ENCODE measurements at places on chromosomes 11 and 22.

DNA sequence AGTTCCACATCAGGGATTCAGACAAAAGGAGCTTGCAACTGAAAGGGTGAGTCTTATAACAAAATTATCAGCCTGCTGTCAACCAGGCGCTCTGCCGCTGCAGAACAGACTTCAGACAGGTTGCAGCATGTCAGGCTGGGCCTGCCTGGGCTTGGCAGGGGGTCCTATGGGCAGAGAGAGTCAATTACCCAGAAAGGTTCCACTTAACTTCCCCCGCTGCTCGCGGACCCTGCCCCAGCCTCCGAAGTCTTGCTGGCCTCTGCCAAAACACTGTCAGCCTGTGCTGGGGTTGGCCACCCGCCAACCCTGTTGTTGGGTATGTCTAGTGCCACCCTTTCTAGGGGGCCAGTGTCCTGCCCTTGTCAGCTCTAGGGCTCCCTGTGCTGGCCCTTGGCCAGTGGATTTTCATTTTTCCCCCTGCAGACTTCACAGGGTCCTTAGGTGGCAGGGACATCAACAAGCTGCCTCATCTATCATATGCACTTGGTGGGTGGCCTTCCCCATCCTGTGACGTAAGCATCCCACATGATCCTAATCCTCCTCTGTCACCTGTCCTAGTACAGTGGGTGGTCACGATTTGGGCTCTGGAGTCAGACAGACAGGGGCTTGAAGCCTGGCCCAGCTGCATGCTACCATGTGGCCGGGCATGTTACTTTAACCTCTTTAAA is 166.5 kb upstream of the CADM1 start:
- DNase-seq: no peak

DNA sequence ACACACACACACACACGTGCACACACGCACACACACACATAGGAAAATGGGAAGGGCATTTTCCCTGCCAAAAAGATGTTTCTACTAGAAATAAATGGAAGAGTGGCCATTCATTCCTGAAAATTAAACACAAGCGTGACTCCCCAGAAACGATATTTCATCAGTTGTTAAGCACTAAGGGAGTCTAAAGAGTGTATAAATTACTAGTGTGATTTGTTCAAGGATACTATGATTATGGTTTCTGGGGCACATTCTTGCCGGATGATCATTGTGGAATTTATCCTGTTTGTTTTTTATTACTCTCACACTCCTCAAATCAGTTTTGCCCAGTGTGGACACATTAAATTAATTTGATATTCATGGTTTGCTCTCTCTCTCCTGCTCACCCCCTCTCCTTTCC is 16.4 kb upstream of the AMOTL1 start:
- DNase-seq: no peak

GRCh38 chr22:36010882-36011281 is 17.7 kb downstream of the RBFOX2 start:
- DNase-seq: no peak

- DNase-seq: no peak
These were observed 12.8 kb downstream of the TSKU start for GRCh38 chr11:76795936-76796441.

- no peak for DNase-seq
These were observed 1231.4 kb downstream of the BRD1 start for GRCh38 chr22:48596111-48596850.

- DNase-seq: no peak
These were observed 101.4 kb downstream of the PARVA start for GRCh38 chr11:12478743-12479142.

- no peak for DNase-seq
These were observed 602 bp downstream of the EWSR1 start for GRCh38 chr22:29268511-29269229.

DNA sequence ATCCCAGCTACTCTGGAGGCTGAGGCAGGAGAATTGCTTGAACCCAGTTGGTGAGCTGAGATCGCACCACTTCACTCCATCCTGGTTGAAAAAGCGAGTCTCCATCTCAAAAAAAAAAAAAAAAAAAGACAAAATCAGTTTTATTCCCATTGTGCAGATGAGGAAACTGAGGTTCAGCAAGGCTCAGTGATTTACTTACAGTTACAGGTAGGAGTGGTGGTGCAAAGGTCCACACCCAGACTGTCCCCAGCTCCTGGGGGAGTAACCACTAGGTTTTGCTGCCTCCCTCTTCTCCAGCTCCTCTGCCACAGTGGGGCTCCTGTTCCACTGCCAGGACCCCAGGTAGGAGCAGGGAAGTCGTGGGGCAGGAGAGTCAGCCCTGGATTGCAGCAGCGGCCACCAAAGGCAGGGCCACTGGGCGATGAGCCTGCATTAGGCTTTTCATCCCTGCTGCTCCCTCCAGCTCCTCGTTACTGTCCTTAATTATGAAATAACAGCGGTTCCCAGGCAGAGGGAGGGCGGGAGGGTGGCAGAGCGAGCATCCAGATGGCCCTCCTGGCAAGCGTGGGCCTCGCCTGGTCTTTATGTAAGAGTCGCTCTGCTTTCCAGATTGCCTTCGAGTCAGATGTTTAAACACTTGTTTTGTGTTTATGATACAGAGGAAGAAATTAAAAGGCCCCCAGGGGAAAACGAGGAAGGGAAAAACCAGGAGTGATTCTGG is 15.5 kb upstream of the RASD2 start:
- DNase-seq: no peak

- no peak for DNase-seq
These were observed 12.1 kb downstream of the SLC15A3 start for GRCh38 chr11:60939855-60940254.

- no peak for DNase-seq
These were observed 98.0 kb downstream of the KIF18A start for GRCh38 chr11:28009996-28010395.

DNA sequence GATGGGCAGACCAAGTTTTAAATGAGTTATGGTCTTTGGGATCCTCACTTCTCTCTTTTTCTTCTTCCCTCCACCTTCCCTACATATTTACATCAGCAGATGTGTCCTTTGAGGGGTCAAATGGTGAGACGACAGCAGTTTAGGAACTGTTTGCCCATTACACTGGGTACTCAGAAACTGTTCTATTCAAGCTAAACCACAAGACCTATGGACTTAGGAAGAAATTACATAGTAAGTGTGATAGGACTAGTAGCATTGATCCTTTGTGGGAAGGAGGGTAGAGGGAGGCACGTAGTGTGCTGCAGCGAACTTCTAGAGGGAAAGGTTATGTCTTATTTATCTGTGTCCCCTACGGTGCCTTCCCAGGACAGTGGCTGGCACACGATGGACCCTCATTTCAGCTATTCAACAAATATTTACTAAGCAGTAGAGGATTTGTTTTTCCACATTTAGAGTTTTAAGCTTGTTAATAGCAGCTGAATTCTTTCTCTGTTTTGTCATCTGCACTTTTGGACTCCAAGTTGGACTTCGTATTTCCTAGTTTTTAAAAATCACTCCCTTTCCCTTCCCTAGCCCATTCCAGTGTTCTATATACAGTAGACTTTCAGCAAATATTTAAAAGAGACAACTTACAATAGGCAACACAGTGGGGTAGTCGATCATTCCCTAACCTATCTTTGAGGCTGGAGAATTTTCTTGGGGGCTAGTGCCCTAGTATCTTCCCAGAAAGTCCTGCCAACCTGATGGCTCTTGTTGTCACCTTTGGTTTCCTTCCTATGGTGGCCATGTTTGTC is 13.9 kb downstream of the FZD4 start:
- no peak for DNase-seq

DNA sequence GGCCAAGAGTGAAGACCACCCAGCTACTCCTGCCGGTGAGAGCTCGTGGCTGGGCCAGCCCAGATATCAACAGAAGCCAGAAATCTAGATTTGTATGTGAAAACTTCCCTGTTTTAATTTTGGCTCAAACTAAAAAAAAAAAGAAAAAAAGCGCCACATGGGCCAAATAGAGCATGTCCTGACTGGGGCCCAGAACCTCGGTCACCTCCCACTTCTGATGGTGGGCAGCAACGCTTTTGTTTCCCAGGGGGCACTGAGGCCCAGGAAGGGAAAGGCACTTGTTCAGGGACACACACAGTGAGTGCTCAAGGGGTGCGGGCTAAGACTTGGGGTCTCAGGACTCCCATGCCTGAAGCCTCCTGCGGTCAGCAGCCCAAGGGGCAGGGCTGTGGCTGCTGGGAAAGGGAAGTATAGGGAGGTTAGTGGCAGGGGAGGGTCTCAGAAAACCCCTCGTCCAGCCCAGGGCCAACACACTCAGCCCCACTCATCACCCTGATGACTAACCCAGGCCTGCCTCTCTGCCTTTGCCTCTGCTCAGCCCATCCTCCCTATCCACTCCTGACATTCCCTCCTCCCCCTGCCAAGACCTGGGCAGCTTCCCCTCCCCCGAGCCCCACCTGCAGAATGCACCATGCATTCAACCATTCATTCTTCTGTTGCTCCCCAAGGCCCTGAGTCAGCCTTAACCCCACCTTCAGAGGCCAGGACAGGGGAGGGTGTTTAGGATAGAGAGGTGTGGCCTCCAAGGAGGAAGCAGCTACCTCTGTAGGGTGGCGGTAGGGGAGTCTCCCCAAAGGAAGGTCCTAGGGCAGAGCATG is 30.0 kb upstream of the TCF20 start:
- peak; percentile 57 for DNase-seq

DNA sequence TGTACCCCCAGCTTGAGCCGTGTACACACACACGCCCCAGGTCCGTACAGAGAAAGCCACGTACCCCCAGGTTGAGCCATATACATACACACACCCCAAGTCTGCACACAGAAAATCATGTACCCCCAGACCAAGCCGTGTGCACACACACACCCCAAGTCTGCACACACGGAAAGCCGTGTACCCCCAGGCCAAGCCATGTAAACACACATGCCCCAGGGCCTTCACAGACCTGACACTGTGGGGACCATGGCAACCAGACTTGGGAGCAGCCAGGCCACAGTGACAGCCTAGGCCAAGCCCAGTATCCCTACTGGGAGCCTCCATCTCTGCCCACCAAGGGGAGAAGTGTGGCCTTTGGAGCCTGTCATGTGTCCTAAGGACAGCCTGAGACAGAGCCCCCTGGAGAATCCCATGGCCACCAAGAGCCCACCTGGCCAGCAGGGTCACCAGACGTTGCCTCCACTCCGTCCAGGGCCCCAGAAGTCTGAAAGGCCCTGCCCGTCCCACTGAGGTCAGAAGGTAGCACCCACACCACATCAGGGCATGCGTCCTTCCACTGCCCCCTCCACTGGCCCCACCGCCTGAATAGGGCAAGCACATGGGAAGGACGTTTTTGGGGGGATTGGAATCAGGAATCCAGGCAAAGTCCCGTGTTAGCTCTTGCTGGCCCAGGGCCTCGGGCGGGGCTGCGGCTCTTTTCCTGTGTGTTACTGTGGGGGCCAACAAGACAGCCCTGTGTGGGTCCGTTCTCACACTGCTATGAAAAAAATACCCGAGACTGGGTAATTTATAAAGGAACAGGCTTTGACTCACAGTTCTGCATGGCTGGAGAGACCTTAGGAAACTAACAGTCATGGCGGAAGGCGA is 636.7 kb downstream of the TBC1D22A start:
- no peak for DNase-seq
